ENCODE measurements at places on chromosomes 2 and 18. TPM values are rescaled to one million over a fixed set of nuclear protein-coding genes. Genes with fewer than 3 reads are reported as not detected.

DNA sequence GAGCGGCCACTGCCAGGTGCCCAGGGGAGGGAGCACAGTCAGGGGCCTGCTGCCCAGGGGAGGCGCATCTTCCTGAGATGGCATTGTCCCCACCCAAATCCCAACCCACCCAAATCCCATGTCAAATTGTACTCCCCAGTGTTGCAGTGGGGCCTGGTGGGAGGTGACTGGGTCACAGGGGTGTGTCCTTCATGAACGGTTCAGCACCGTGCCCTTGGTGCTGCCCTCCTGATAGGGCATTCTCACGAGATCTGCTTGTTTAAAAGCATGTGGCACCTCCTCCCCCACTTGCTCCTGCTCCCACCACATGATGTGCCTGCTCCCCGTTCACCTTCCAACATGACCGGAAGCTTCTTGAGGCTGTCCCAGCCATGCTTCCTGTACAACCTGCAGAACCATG is 27.6 kb downstream of the ANKMY1 start:
- DNase-seq, result no peak

RAB6C gene
- total RNA-seq, result not detected

GRCh38 chr2:205872716-205873115 is 190.4 kb downstream of the NRP2 start:
- DNase-seq, result no peak

LRATD1 gene
- 0.08 TPM for total RNA-seq

DNA sequence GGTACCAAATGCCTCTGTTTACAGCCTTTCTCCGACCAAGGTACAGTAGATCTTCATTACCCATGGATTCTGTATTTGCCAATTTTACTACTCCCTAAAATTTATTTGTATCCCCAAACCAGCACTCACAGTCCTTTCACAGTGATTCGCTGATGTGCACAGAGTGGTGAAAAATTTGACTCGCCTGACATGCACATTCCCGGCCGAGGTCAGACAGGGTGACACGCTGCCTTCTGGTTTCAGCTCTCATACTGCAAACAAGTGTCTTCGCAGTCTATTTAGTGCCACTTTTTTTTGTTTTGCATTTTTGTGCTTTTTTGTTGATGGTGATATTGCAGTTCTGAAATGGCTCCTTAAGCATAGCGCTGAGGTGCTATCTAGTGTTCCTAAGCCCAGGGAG is 71.0 kb downstream of the MAPK4 start:
- no peak for DNase-seq
